Cortex of kidney (tissue), 1 donor: ENCODE measurements at places on chromosomes 4 and X.

DNA sequence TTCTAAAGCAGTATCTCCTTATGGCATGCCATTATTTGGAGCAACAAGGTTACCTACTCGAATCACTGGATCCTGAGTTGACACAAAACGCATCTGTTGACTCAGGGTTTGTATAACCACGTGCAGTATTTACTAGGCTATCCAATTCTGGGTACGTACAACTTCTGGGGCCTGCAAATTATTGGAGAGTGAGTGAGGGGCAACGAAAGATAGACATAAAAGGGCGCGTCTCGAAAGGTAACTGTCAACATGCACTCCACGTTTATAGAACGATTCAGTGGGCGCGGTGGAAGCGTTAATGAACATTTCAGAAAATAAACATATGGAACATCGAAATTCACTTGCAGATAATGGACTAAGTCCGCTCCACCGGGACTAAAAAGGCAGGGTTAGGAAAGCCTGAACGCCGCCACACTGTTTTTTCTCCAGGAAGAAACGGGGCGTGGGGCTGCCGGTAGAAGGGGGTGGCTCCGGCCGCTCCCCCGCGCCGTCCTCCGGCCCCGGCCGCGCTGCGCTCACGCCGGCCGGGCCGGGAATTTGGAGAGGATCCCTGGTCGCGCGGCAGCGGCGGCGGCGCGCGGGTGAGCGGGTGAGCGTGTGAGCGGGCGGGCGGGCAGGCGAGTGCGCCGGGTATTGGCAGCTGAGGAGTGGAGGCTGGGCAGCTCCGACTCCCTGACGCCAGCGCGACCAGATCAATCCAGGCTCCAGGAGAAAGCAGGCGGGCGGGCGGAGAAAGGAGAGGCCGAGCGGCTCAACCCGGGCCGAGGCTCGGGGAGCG is at the start of gene SMAD1:
Gene SMAD1, plus strand, starts transcription at position 690 of the 778 bp plus-strand sequence. CDS start 32,761 bp downstream, outside the sequence.
- peak; percentile 17 for DNase-seq

GRCh38 chr4:185383451-185383850 is 12.3 kb downstream of the LRP2BP start:
- no peak for DNase-seq

- DNase-seq: no peak
Measured at GRCh38 chr4:7338876-7339623, 95.7 kb downstream of the PSAPL1 start.

DNA sequence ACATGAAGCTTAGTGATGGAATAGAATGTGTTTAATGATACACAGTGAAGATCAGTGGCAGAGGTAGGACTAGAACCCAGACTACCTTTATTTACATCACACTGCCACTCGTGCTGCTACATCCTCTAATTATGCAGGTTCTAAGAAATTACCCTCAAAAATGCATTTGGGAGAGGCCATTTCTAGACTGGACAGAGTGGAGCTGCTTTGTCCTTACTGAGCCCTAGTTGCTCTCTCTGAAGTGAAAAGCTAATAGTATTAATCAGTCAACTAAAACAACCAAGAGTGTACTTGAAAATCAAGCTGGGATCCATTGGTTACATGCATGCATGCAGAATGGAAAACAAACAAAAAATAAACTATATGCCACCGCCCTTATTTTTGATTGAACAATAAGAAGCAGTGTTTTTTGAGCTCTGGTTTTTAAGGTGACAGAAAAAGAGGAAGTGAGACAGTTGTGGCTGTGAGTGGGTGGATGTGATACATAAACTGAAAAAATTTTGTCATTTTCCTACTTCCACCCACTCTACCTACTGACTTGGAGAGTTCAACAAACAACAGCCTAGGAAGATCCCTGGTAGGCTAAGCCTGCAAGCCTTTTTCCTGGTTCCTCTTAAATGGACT is 6.8 kb upstream of the VSIG4 start:
- no peak for DNase-seq

GRCh38 chr4:55512922-55513571 is 33.7 kb downstream of the CLOCK start:
- DNase-seq: no peak
